ENCODE measurements at places on chromosomes 16 and 17. TPM values are rescaled to one million over a fixed set of nuclear protein-coding genes. Genes with fewer than 3 reads are reported as not detected.

DNA sequence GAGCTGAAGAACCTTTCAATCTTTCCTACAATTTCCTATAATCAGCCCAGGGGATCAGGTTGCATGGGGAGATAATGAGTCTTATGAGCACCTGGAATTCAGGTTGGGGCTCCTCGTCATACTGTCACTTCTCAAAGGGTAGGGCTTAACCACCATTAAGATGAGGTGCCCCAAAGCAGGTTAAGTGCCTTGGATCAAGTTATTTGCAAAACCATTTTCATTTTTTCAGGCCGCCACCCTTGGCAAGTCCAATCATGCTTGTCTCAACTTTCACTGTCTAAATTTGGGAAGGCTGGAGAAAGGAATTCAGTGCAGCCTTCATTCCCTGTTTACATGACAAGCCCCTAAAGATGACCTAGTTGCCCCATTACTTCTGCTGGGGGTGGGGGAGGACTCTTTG is 44.9 kb upstream of the TANGO6 start:
- DNase-seq = no peak

GRCh38 chr16:8583732-8584131 is 6.6 kb downstream of the TMEM114 start:
- no peak for DNase-seq

The GAST gene
- polyA plus RNA-seq = not detected

DNA sequence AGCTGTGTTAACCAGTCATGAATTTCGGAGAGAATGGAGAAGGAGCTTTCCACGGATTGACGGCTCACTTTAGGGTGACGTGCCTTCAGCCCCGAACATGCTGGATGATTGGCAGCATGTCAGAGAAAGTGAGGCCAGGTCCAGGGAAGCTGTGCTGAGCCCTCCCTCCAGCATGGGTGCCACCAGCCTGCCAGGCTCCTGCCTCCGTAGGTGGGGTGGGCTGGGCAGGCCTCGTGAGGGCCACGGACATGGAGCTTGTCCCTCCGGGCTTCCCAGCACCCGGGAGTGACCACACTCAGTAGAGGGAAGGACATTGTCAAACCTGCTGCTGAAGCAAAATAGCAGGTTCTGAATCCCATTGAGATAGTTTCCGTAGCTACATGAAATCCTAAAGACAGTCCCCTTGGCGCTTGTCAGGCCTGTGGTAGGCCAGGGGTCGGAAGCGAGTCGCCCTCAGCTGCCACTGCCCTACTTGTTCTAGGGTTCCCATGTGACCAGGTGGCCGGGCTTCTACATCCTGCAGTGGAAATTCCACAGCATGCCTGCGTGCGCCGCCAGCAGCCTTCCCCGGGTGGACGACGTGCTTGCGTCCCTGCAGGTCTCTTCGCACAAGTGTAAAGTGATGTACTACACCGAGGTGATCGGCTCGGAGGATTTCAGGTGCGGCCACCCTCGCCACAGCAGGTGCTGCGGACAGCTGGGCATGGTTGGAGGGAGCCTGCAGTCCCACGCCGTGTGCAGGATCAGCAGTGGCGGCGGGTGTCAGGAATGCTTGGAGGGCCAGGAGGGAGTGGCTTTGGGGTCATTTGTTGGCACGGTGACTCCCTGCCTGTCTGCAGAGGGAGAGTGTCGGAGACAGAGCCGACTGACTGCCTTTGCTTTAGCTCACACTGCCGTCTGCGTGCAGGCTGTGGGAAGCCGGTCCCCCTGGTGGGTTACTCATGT is 72.3 kb downstream of the SEC14L1 start:
- no peak for DNase-seq

DNA sequence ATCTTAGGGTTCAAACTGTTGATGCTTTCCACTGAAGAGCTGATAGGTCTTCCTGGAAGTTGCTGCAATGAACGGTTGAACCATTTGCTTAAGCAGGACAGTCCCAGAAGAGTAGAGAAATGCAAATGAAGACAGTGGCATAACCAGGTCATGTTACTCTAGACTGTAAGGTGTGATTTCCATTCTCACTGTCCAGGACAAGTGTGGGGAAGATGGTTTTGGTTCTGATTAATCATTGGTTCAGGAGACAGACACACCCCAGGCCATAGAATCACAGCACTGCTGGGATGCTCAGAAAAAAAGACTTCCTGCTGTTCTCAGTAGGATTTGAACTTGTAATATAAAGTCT is 34.8 kb upstream of the XYLT2 start:
- no peak for DNase-seq

The SLC16A11 gene
- 8.9 TPM for polyA plus RNA-seq

DNA sequence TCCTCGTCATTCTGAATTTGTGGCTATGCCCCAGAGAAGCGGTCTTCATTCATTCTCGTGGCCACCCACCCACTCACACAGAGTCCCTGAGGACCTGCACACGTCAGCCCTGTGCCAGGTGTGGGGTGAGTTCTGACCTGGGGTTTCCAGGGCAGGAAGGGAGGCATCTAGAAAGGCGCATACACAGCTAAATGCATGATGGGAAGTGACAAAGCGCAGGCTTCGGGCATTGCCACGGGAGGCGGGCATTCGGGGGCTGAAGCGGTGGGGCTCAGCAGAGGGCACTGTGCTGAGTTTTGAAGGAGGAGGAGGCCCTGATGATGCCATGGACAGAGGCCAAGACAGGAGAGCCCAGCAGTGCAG is 10.9 kb downstream of the UBALD2 start:
- DNase-seq = no peak

The WWP2 gene
- polyA plus RNA-seq = 36.9 TPM

DNA sequence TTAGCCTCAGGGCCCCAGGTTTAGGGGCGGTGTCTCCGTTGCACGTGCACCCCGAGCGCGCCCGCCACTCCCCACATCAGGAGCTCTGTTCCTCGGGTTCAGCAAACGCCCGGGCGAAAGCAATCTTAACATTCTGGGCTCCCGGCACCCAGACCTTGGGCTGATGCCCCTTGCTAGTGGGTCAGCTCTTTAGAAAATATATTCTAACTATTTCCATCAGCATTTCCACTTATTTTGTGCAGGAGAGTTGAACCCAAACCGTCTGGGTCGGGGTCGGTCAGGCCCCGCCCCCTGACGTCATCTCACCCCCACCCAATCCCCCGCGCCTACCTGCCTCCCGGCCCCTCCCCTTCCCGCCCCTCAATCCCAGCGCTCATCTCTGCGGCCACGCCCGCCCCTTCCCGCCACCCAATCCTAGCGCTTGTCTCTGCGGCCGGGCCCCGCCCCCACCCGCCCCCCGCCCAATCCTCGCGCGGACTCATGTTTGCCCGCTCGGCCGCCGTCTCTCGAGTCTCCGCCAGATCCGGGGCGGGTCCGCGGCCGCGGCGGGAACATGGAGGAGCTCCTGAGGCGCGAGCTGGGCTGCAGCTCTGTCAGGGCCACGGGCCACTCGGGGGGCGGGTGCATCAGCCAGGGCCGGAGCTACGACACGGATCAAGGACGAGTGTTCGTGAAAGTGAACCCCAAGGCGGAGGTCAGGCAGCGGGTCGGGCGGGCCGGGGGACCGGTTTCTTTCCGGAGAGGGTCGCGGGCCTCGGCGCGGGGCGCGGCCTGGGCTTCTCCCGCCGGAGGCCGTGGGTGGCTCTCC is at the start of gene FN3KRP:
Gene FN3KRP, plus strand, starts transcription at position 504 of the 808 bp plus-strand sequence. Its CDS starts 50 bp downstream, at position 554.
- DNase-seq = peak; percentile 98

The PLXDC1 gene
- 5.9 TPM for polyA plus RNA-seq

DNA sequence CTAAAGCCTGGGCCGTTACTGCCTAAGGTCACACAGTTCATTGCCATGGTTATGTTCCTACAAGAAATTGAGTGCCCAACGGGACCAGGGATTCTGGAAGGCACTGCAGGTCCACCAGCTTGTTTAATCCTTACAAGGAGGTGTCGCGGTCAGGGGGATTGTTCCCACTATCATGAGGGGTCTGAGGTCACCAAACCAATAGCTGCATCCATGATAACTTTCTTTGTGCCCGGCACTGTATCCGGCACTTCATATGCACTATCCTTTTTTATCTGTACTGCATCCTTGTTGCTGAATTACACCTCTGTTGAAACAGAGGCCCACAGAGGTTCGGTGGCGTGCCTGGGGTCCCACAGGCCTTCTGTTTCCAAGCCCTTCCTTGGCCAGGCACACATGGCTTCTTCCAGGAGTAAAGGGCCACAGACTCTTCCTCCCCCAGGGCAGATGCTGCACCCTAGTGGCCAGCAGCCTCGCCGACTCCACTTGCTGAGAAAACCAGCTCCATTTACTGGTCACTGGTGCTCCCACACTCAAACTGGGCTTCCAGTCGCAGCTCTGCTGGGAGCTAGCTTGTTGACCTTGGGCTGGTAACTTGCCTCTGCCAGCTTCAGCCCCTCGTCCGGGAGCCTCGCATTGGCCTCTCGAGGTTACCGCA is 82.0 kb upstream of the PLCG2 start:
- no peak for DNase-seq

- peak; percentile 91 for DNase-seq
These were observed at the start of gene ACSF2 for GRCh38 chr17:50425682-50426471. Gene ACSF2, plus strand, starts transcription at chr17:50426218. Its CDS starts 44 bp downstream, at chr17:50426262.

DNA sequence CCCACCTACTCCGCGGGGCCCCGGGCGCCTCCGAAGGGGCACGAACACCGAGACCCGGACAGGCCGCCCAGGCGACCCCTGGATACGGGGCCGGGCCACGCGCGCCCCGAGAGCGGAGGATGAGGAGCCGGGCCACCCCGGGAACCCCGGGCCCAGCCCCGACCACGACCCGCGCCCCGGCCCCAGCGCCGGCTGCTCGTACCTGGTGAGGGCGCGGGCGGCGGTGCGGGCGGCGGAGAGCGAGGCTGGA is 192 bp downstream of the FASN start:
- no peak for DNase-seq

DNA sequence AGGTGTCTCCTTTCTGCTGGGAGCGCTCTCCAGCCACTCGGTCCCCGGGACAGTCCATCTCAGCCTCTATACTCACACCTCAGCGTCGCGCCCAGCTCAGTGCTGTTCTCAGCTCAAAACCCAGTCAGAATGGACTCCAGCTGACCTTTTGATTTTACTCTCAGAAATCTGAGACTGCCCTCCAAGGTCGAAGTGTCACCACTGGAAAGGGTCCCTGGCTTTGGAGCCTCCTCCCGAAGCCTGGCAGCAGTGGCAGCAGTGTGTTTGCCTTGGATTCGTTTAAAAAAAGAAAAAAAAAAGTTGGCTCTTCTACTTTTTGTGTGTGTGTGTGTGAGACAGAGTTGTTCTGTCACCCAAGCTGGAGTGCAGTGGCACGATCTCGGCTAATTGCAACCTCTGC is 10.4 kb downstream of the KLHL36 start:
- DNase-seq = no peak

GRCh38 chr16:23414731-23415130 is 38.3 kb downstream of the COG7 start:
- no peak for DNase-seq

The KAT7 gene
- 12.4 TPM for polyA plus RNA-seq

DNA sequence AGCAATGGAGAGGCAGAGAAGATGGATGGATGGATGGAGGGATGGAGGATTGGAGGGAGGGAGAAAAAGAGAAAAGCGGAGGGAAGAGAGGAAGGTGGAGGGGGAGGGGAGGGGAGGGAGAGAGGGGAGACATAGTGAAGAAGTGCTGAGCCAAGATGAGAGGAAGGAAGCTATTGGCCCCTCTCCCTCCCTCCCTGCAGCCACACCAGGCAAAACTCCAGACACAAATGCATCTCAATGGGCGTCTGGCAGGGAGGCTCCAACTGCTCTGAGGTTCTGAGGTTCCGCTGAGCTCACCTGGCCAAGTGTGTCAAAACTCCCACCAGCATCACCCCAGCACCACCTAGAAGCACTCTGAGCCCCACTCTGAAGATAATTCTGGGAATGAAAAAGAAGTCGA is 26.9 kb upstream of the PHB1 start:
- DNase-seq = no peak

DNA sequence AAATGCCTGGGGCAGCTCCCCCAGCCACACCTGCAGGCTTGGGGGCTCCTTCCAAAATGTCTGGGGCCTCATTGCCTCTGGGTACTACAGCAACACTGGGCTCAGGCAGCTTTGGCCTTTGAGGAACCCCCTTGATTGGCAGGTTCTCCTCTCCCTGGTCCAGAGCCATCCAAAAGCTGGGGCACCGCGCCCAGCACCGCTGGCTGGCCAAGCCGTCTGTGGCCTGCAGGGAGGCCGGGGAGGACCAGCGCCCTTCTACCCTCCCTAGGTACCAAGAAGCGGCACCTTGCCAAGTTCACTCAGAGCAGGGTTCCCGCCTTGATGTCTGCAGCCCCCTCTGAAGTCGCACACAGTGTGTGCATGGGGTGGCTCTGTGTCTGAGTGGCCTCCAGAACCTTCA is 30.1 kb downstream of the TIMM22 start:
- no peak for DNase-seq

GRCh38 chr17:20121359-20122253 is 112.4 kb downstream of the SPECC1 start:
- DNase-seq = peak; percentile 53

The OR1F1 gene
- polyA plus RNA-seq = not detected

The CNTNAP4 gene
- polyA plus RNA-seq = not detected

- no peak for DNase-seq
These were observed 57.2 kb downstream of the RPGRIP1L start for GRCh38 chr16:53646506-53646905.

The ZFP1 gene
- polyA plus RNA-seq = 3.3 TPM

The C16orf95 gene
- polyA plus RNA-seq = 1.9 TPM

- DNase-seq = peak; percentile 70
These were observed 27.2 kb upstream of the SKAP1 start for GRCh38 chr17:48457080-48457836.

The TBC1D3C gene
- polyA plus RNA-seq = not detected

The POLDIP2 gene
- 43.6 TPM for polyA plus RNA-seq

DNA sequence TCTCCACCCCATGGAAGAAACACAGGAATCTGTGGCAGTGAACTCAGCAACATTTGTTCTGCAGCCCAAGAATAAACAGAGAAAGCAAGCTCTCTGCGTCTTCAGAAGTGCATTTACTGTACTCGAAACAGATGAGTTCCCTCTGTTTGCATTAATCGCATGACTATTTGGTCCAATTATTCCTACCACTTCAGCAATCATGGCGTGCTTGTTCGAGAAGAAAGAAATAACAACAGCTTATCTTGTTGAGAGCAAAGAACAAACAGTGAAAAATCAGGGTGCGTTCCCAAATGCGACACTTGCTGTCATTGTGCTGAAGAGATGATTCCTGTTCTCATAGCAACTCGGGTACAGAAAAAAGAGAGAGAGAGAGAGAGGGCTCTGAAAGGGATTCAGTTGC is 445.3 kb upstream of the MAF start:
- peak; percentile 81 for DNase-seq

DNA sequence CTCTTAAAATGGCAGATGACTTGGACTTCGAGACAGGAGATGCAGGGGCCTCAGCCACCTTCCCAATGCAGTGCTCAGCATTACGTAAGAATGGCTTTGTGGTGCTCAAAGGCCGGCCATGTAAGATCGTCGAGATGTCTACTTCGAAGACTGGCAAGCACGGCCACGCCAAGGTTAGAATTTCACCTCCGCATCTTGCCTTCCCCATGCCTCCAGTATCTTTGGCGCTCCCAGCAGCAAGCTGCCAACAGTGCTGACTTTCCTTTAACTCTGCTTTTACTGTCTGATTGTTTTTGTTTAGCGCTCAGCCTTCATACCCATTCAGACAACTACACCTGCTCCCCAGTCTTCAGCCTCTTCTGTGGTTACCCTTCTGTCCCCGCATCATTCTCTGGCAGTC is 2.2 kb downstream of the EIF5A start:
- DNase-seq = no peak

The ZSCAN10 gene
- polyA plus RNA-seq = not detected
